Lung (tissue), 17 donors: ENCODE measurements at places on chromosomes 2 and 18.

DNA sequence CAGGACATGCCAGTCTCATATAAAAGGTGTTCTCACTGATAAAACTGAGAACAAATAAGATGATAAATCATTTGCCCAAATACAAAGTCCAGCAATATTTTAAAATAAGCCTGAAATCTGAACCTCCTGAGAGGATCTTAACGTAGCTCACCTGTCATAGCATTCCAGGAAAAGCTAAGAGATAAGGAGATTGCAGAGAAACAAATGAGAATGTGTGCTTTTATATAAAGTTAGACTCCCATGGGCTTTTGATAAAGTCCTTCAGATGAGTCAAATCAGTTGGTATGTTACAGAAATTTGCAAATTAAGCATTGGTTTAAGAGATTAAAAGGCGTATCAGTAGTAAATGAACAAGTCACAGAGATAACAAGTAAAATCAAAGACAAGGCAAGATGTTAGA is 452.9 kb upstream of the CHAC2 start:
- no peak for DNase-seq

- DNase-seq, result peak; percentile 67
These were observed 6.7 kb downstream of the TNFRSF11A start for GRCh38 chr18:62331581-62332356.

DNA sequence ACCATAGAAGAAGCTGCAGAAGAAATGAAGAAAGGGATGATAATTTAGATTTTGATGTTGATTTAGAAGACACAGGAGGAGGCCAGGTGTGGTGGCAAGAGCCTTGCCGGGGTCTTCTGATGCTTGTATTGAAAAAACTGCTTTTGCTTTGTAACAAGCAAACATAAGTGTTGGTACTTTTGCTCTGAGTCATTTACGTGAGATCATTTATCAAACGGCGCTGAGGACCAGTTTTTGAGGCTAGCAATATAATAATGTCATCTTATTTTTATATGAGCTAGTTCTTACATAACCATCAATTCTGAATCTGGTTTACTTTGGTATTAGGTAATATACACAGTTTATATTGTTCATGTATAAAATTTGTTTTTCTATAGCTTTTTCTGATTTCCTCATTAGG is 30.6 kb downstream of the SPTBN1 start:
- no peak for DNase-seq

- peak; percentile 94 for DNase-seq
These were observed 159.7 kb upstream of the ZNF236 start for GRCh38 chr18:76662626-76663025.

GRCh38 chr18:76953156-76953555 is 130.8 kb downstream of the ZNF236 start:
- peak; percentile 51 for DNase-seq

DNA sequence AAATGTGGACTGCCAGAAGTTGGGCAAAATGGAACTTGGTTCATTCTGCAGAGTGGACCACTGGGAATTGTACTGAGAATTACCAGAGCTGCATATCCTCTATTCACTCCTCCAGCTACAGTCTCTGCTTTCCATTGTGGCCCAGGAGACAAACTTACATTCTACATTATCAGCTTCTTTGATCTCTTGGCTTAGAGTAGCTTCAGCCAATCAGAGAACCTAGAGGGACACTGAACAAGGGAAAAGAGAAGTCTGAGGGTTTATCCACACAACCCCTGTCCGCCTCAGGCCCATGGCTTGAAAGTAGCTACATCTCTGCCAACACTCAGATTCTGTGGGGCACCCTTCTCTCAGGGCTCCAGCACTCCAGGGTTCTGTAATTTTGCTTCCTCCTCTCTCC is 251.1 kb downstream of the TRIB2 start:
- no peak for DNase-seq

DNA sequence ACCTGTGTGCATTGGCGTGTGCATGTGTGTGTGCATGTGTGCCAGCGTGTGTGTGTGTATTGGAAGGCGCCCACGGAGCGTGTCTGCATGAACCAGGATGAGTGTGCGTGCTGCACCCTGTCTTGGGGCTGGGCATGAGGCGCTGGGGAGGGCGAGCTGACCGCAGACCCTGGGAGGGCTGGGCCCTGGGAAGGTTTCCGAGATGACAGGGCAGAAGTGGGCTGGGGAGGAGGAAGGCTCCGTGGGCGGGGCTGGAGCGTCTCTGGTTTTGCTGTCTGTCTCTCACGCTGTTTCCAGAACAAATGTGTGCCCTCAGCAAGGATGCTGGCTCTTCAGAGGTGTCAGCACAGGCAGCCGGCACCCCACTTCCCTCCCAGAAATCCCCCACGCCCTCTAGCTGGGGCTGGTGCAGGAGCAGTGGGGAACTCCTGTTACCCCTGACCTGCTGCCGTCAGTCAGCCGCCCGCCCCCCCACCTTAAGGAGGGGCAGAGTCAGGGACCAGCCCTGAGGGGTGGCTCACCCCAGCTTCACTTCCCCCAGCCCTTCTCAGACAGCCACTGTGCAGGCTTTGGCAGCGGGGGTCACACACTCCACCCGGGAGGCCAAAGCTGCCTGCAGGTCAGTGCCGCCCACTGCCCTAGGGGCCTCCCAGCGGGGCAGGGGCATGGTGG is at the start of gene GPR35:
Gene GPR35, plus strand, starts transcription at position 531 of the 672 bp plus-strand sequence. CDS start 4,473 bp downstream, outside the sequence.
- DNase-seq, result peak; percentile 19

DNA sequence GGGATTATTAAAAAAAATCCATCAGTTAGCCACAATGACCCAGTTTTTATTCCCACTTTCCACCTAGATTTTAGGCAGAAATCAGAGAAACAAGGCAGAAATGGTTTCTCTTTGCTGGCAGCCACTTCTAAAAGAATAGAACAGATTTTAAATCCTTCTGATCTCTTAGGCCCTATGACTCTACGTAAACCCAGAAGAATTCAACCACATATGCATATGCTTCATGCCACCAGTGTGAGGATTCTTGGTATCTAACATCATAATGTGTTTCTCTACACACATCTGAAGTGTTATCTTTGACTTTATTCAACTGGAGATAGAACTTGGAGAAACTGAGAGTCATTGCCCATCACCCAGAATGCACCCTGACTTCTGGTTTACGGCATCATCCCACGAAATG is 128.7 kb upstream of the TANK start:
- no peak for DNase-seq

- DNase-seq, result no peak
These were observed 21.0 kb downstream of the MROH2A start for GRCh38 chr2:233799087-233799665.

DNA sequence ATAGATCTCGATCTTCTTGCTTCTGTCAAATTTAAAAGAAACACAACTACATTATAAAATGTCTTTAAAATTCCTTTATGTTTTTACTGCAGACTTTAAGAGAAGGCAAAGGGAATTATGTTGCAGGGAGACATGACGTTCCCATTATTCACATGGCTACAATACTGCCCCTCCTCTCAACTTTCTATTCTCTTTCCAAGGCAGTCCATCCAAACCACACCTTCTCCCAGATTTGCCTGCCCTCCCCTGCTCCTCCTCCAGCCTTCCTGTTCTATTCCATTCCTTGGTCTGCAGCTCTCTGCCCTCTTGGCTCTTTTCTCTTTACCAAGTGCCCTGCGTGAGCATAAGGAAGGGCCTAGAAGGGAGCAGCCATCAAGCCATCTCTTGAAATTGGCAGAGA is 61.3 kb downstream of the NABP1 start:
- no peak for DNase-seq

GRCh38 chr2:175323162-175323561 is 141.7 kb upstream of the ATP5MC3 start:
- no peak for DNase-seq

DNA sequence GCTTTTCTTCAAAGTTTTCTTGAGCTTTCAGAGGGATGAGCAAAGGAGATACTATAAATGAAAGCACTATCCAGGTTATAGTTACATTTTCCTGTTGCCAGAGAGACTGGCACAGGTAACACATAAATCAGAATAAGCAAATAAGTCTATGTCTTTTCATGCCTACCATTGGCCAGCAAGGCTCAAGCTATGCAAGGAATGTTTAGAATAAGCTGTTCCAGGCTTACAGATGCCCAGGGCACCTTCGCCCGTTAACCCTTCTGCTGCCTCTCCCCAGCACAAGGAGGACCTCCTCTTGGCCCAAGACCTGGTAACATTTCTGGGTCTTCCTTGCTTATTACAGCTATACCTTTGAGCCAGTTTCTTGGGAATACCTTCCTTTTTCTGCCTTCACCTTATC is 233.7 kb upstream of the MEIS1 start:
- no peak for DNase-seq

- DNase-seq, result no peak
These were observed 89.5 kb upstream of the ODC1 start for GRCh38 chr2:10537522-10538199.

DNA sequence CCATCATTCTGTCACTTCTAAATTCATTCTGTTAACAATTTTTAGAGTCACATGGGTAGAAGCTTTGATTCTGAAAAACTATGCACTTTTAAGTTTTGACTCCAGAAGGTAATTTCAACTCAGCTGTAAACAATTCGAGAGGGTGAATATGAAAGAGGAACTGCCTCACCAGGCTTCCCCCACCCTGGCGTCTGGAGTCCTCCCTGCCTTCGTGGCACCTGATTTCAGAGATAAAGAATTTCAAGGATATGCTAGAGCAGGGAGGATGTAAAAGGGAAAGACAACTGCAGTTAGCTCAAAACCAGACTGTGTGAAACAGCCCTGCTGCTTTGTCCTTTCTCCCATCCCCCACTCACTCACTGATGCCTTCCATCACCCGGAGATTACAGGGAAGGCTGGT is 40.7 kb downstream of the ONECUT2 start:
- no peak for DNase-seq

DNA sequence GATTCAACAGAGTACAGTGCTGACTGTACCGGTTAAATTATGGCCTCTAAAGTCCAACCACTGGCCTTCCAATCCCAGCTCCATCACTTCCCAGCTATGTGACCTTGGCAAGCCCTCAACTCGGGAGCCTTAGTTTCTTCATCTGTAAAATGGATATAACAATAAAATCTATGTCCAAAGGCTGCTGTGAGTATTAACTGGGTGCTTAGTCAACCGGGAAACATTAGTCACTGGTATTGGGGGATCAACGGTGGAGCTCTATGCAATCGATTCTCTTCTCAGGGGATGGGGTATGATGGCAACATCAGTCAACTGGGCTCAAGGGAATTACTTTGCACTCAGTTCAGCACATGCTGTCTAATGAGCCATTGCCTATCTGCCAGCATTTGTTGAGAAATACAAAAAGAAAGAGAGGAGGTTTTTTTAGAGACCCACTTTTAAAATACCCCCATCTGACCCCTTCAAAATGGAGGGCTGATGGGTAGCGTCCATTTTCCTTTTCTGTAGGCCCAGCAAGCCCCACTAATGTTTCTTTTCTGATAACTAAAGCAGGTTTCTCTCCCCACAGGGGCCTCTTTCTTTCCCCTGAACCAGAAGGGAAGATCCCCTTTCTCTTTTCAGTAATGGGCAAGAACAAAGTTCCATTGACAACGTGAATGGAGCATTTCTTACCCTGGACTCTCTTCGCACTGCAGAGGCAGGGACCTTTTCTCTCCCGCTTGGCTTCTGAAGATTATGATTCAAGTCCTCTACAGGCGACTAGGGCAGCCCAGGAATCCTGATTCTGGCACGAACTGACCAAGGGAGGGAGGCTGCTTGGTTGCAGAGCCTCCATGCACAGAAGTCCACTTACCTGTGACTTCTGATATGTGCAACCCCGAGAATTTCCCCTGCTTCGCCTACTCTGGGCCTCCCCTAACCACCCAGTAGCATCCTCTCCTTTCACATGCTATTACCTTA is 8.7 kb upstream of the AGFG1 start:
- DNase-seq, result no peak

- peak; percentile 67 for DNase-seq
These were observed 980 bp upstream of the PDE6D start for GRCh38 chr2:231781798-231782726.

DNA sequence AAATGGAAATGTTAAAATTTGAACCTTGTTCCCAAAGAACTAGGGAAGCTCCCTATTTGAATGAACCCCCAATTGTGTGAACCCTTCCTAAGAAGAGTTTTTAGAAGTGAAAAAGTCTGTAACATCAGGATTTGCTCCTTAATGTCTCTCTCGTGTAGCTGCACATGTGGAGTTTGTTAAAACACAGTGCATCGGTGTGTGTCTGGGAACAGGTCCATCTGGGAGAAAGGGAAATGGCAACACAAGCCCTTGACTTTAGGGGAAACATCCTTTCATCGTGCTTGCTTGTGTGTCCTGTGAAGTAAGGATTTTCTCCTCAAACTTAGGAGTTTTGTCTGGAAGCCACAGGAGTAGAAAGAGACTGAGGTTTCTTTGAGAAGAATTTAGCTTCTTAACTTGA is 203.9 kb downstream of the PRKCE start:
- peak; percentile 67 for DNase-seq

DNA sequence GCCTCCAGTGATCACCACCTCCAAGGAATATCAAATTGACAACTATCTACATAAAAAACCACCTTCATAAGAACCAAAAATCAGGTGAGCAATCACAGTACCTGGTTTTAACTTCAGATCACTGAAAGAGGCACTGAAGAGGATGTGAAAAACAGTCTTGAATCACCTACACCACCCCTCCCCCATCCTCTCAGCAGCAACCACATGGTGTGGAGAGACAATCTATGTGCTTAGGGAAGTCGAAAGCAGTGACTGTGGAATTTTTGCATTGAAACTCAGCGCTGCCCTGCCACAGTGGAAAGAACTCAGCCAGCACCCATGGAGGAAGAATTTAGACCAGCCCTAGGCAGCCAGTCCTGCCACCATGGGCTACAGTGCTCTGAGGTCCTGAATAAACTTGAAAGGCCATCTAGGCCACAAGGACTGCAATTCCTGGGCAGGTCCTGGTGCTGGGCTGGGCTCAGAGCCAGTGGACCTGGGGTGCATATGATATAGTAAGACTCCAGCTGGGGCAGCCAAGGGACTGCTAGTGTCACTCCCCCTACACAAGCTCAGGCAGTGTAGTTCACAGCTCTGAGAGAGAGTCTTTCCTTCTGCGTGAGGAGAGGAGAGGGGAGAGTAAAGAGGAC is 75.6 kb downstream of the ATL2 start:
- DNase-seq, result no peak

DNA sequence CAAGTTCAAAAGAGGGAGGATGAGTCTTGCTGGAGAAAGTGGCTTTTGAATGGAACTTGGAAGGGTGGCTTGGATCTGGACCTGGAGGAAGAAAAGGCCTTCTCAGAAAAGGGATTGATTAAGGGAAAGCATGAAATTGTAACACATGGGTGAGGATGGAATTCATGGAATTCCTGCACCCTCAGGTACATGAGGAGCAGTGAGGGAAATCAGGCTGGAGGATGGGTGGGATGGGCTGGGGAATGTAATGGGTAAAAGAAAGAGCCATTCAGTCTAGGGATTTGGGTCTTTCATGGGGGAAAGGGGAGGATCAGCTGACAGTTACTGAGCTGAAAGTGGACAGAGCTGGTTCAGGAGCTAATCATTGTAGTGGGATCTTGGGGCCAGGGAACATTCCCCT is 51.2 kb upstream of the HAAO start:
- no peak for DNase-seq

- peak; percentile 69 for DNase-seq
These were observed 114.9 kb downstream of the SPP2 start for GRCh38 chr2:234165421-234165820.
